NCI-H146 (cell line): ENCODE measurements at places on chromosomes 2 and 18.
A peak's percentile ranks its signal among the peaks of the same experiment; 100 is the strongest.

- DNase-seq: no peak
These were observed 29.7 kb downstream of the CARF start for GRCh38 chr2:202941771-202942170.

GRCh38 chr2:203533676-203534591 lies 1.2 kb downstream of the RAPH1 start:
- peak; percentile 18 for DNase-seq

DNA sequence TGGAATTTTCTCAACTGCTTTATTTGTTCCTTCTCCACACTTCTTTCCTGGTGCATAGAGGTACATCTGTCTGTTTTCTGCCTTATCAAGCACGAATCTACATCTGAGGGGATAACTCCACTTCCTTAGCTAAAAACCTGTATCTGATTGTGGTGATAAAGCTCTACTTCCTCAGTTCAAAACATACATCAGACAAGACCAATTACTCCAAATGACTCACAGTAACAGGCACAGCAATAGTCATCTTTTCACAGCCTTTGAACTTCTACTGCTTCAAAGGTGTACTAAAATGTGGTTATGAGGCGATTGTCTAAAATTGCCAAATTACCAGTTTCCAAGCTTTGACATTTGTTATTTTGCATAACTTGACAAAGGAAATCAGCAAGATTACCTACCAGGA lies 803.6 kb upstream of the ZEB2 start:
- no peak for DNase-seq

DNA sequence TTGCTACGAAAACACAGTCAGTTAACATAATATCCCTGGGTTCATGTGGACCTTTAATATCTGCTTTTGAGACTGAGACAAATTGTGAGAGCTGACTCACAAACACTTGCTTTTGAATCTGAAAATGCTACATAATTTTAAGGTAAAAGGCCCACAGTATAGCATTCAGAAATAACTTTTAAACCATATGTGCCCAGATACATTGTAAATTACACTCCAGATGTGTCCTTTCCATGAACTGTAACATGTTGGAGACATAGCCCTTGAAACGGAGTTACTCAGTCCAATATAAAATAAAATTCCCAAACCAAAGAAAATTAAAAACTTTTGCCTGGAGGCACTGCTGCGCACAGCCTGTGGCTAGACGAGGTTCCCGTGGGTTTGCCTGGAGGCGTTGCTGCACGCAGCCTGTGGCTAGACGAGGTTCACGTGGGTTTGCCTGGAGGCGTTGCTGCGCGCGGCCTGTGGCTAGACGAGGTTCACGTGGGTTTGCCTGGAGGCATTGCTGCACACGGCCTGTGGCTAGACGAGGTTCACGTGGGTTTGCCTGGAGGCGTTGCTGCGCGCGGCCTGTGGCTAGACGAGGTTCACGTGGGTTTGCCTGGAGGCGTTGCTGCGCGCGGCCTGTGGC lies 131.9 kb upstream of the ALKAL2 start:
- no peak for DNase-seq

DNA sequence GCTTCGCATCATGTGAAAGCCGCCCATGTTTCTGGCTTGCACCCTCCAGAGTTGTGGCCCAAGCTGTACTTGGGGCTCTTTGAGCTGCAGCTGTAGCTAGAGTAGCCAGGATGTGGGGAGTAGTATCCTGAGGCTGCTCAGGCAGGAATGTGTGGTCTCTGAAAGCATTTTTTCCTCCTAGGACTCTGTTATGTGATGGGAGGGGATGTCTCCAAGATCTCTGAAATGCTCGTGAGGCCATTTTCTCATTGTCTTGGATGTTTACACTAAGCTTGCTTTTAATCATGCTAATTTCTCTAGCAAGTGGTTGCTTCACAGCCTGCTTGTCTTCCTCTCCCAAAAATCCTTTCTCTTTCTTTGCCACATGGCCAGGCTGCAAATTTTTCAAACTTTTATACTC lies 687.6 kb downstream of the DCDC2C start:
- DNase-seq: no peak

GRCh38 chr2:135066710-135067109 lies 14.6 kb downstream of the RAB3GAP1 start:
- no peak for DNase-seq

DNA sequence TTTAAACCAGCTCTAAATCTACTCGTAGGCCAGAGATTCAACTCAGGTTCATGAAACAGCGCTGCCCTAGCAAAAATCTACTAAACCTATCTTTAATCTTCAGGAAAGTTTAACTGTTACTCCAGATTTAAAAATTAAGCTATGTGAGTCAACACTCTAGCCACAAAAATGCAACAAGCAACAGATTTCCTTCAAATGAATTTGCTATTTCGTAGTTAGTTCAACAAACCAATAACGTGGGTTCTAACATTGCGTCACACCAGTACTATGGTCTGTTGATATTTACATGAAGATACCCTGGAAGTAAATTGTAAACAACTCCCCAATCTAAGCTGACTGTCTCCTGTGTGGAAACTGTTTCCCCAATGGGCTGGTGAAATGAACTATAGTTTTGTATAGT lies 71.2 kb downstream of the FIGN start:
- DNase-seq: no peak

DNA sequence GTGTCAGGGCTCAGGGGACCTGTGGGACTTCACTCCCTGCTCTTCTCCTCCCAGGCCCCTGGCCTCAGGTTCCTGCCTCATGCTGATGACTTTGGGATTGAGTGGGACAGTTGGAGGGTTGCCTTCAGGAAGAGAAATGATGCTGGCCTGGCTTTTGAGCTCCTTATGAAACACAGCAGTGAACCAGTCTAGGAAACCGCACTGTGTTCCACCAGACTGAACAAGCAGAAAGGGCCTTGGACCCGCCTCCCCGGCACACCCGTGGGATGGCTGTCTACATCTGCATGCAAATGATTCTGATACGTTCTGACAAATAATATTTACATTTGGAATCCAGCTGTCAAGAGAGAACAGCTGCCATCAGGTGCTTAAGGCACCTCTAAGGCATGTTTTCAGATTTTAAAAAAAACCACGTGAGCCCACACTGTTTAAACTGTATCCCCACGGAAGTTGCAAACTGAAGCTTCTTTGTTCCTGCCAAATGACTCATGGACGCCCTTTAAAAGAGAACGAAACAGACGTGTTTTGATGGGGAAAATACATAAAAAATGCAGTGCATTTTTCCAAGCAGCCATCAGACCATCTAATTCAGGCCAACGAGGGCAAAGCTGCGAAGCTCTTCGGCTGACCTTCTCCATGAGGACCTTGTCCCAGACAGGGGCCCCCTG lies 27.6 kb upstream of the ASAP2 start:
- peak; percentile 90 for DNase-seq

- DNase-seq: no peak
These were observed 32.2 kb downstream of the MTERF4 start for GRCh38 chr2:241069821-241070281.

GRCh38 chr2:49948091-49948490 lies 793.8 kb upstream of the FSHR start:
- no peak for DNase-seq

DNA sequence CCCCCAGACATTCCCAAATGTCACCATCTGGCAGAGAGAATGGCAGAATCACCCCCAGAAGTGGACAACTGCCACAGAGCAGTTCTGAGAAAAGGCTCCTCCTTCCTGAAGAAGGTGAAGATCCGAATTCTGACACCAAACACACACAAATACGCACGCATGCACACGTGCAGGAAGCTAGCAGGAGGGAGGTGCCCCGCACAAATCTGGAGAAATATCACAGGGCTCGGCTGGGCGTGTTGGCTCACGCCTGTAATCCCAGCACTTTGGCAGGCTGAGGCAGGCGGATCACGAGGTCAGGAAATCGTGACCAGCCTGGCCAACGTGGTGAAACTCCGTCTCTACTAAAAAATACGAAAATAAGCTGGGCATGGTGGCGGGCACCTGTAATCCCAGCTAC lies 38.5 kb upstream of the ATG16L1 start:
- DNase-seq: no peak

DNA sequence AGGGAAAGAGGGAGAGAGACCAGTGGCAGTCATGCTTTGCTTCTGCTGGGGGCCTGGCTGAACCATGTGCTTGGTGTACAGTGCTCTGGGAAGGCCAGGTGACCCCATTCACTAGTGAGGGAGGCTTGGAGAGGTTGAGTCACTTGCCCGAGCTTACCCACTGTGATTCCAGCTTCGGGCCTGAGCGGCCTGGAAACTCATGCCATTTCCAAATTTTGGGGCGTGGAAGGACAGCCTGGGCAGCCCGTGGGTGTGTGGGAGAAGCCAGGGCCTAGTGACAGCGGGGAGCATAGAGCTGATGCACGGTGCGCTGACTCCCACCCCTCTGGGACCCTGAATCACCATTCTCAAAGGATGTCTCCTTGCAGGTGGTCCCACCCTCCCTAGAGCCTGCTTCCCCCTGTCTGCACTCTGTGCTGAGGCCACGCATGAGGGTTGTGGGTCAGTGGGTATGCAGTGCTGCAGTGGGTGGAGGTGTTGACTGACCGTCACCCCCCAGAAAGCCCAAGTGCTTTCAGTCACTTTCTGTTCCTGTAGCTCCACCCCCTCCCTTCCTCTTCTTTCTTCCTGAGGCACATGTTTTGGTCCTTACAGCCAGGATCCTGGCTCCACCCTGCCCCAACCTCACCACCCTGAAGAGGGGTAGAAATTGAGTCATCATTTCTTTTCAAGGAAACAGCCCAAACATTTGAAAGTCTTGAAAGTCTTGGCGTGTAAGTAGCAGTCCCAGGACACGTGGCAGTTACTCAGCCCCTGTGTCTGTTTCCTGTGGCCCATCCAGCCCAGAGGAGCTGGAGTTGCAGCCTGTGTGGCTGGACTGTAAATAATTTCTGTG lies 69.3 kb upstream of the MCFD2 start:
- no peak for DNase-seq

DNA sequence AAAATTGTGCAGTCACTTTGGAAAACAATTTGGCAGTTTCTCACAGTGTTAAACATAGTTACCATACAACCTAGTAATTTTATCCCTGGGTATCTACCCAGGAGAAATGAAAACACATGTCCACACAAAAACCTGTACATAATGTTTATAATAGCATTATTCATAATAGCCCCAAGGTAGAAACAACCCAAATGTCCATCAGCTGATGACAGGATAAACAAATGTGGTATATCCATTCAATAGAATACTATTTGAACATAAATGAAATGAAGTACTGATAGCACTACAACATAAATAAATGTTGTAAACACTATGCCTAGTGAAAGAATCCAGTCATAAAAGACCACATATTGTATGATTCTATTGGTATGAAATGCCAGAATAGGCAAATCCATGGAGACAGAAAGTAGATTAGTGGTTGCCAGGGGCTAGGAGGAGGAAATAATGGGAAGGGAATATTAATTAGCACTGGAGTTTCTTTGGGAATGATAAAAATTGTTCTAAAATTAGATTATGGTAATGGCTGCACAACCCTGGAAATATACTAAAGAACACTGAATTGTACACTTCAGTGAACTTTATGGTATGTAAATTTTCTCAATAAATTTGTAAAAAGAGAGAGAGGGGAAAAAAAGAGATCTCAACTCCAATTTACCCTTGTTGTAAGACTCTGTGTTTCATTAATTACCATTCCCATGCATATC lies 20.8 kb upstream of the VIT start:
- DNase-seq: no peak

- no peak for DNase-seq
These were observed 42.9 kb upstream of the REL start for GRCh38 chr2:60838481-60838880.

DNA sequence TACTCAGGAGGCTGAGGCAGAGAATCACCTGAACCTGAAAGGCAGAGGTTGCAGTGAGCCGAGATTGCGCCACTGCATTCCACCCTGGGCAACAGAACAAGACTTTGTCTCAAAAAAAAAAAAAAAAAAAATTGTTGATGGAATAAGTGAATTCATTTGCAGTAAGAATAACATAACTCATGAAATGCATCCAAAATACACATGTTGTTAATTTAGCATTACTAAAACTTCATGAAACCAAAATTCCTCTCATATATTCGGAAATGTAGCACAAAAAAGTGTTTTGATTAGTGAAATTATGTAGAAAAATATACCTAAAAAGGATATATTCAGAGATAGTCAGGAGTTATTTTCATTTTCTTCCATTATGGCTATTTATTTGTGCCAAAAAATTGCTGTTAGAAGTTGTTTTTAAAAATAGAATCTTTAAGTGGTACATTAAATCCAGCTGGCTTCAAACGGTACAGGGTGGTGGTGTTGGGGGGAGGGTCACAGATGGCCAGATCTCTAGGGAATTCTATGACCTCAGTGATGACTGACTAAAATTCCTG lies 78.2 kb upstream of the UGP2 start:
- DNase-seq: no peak

DNA sequence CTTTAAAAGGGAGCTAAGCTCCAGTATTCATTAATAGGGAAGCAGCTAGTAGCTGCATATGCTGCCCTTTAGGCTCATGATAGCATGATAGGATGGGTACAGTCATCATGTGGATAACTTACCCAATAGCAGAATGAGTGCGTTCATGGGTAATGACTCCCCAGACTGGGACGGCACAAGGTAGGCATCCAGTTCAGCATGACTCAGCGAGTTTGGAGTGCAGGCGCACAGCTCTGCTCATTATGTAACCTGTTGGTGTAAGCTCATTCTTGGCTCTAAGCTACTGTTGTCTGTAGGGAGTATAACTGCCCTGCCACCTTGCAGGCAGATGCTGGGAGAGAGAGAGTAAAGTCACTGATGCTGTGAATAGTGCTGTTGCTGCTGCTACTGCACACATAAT lies 209.2 kb upstream of the SYT4 start:
- peak; percentile 26 for DNase-seq

DNA sequence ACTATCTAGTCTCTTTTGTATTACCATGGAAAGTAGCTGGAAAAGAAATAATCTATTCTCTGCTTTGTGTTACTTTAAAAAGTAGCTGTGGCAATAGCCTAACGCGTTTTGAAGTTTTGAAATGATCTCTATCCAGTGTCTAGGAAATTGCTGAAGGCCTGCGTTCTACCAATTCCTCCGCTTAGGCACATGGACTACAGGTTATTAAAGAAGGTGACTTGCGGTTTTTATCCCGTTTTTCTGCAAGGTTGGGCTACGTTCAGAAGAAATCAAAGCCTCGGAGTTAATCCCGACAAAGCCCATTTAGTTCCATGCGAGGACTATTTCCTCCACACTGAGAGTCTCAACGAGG lies 636 bp upstream of the UBXN4 start:
- DNase-seq: no peak

GRCh38 chr18:7071600-7071999 lies 46.0 kb downstream of the LAMA1 start:
- no peak for DNase-seq

DNA sequence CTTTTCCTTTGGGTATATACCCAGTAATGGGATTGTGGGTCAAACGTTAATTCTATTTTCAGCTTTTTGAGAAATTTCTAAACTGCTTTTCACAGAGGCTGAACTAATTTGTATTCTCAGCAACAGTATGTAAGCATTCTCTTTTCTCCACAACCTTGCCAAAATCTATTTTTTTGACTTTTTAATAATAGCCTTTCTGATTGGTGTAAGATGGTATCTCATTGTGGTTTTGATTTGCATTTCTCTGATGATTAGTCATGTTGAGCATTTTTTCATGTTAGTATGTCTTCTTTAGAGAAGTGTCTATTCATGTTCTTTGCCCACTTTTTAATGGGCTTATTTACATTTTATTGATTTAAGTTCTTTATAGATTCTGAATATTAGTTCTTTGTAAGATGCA lies 145.5 kb downstream of the TRABD2A start:
- DNase-seq: no peak
